ENCODE measurements at places on chromosomes 5 and 9.

DNA sequence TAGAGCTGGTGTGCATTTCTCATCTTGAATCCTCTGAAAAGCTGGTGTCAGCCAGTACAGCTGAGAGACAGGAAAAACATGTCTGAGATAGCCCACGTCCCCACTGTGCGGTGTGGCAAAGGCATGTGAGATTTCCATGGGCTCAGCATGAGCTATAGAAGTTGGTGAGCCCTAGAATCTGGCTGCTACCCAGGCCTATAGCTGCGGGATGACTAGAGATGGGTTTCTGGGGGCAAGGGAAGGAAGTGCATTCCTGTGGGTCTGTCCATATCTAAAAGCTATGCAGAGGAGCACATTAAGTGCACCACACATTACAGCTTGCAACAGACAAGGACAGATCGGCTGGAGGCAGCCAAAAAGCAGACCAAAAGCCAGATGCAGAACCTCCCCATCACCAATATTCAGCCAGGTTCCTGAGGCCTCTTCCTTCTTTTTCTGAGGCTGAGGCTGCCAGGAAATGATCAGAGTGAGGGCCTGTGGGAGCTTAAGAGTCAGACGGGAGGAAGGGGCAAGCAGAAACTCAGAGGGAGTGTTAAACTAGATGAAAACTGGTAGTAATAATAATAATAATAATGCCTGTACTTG lies 55.8 kb upstream of the RANBP3L start:
- no peak for DNase-seq

- DNase-seq: no peak
Measured at GRCh38 chr9:92507496-92507895, 25.2 kb upstream of the ASPN start.

DNA sequence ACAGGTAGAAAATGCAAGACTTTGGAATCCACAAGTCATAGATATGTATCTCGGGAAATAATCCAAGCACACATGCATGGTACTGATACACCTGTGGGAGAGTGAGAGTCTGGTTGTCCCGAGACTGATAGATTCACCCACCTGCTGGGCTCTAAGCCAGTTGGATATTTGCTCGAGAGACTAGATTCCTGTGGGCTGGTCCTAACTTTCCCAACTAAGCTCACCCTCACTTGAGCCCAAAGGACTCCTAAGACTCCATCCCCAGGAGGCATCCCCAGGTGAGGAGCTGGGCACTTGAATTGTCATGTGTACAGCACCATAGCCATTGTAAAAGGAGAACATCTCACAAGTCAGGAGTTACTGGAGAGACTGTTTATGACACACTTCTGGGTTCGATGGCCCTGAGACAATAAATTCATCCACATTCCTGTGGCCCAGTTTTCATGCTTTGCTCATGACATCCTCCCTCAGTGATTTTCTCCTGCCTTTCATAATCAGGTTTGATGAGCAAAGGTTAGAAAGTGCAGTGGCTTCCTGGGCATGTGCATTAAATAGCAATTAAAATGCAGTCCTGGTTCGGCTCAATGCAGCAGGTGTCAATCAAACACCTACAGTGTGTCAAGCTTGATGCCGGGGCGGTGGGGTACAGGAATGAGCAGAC lies 18.1 kb downstream of the SLC1A1 start:
- no peak for DNase-seq

DNA sequence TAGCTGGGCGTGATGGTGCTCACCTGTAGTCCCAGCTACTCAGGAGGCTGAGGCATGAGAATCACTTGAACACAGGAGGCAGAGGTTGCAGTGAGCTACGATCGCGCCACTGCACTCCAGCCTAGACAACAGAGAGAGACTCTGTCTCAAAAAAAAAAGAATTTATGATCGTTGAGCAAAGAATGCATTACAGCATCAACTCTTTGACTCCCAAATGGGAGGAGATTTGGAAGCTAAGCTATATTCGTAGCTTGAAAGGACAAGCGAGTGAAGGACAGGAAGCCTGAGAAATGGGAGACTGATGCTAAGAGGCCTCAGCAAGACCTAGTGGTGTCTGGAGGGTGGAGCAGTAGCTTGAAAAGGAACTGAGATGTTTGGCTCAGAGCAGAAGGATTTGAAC lies 10.3 kb upstream of the CCIN start:
- DNase-seq: no peak

DNA sequence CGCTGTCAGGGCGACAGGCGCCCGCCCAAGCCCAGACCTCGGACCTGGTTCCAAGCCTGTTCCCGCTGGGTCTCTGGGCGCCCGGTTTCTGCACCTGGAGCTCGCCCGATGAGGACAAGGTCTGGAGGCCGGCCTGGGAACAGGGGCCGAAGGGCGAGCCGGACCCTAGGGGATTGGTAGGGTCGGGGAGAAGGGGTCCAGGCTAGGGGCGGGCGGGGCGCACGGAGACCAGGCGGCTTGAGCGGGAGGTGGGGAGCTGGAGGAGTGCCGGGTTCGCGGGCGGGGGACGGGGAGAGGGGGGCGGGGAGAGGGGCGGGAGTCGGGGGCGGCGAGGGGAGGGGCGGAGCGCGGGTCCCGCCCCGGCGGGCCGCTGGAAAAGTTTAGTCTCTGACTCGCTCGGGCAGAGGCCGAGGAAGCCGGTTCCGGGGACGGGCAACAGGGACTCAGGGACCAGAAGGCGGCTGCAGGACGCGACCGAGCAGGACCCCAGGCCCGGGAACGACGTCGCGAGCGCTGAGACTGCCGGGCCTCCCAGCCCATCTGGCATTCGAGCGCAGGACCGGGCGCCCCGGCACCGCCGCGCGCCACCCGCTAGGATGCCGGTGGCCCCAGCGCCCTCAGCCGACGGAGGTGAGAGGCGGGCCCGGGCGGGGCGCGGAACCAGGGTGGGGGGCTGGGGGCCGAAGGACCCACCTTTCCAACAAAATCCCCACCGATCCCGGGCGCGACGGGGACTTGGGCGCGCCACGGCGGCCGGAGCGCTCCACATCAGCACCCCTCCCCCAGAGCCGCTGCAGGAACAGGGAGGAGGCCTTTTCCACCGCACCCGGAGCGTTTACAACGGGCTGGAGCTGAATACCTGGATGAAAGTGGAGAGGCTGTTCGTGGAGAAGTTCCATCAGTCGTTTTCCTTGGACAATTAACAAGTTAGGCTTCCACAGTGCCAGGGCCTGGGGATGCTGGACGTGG lies at the start of gene S1PR3:
TSS of gene S1PR3 (plus strand) at position 403 of the 969 bp plus-strand sequence. CDS start 9,733 bp downstream, outside the sequence.
- peak; percentile 49 for DNase-seq

DNA sequence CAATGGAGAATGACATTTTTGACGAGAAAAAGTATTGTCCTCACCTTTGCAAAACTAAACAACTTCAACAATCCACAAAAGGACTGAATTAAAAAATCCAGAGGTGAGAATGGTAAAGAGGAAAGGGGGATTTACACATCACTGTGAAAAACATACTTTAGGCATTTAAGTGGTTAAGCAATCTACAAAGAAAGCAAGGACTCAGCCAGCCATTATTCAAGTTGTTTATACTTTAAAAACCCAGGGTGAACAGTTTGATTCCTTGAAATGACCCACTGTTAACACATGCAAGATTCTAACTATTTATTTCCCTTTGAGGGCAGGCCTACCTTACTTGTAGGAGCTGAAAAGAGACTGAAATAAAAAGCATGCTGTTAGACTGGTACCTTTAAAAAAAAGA lies 29.3 kb downstream of the TUT7 start:
- DNase-seq: no peak
